ENCODE measurements at places on chromosomes 16 and 17.

DNA sequence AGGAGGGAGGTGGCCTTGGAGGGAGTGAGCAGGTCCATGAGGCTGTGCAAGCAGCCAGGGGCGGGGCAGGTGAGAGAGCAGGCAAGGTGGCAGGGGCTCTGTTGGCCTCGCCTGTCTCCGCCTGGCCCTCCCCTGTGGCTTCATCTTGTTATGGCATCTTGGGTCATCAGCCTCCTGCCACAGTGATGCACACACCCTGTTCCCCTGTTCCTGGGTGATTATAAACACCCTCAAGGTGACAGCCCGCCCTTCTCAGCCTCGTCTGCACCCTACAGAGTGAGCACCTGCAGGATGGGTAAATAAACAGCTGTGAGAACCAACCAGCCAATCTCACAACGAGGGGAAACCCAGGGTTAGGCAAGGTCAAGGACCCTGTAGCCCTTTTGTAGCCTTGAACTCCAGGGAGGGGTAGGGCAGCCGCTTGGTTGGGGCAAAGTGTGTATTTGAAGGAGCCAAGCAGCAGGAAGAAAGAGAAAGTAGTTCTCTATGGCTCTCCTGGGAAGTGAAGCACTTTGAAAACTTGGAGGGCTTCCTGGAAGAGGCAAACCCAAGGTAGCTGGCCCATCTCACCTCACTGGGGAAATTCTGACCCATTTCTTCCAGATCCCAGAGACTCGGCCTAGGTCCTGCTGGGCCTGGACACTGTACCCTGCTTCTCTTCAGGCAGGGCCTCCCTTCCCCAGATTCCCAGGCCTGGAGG lies 60.6 kb downstream of the NT5M start:
- peak; percentile 51 for DNase-seq

DNA sequence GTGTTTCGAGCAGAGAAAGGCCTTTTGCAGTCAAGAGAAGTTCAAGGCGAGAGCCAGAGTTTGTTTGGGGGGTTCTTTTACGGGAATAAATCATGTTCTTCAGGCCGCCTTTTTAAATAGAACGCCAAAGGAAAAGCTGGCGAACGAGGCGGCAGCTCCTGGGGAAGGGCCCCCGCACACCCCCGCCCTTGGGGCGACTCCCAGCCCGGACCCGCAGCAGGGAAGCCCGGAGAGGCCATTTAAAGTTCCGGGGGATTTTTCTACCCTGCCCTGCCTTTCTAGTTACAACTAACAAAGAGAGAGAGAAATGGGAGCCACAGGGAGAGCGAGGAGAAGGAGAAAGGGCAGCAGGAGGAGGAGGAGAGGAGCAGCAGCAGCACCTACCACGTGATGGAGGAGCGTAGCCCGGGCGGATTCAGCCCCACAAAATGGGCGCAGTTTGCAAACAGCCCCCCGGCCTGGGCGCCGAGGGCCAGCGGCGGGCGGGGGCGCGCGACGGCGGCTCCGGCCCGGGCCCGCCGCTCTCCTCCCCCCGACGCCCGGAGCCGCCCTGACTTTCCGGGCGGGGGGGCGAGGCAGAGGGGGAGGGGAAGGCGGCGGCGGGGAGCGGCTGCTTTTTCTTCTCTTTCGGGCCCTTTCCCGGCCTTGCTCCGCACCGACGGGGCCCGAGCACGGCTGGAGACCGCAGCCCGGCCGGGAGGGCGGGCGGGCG lies 634 bp downstream of the KANSL1 start:
- DNase-seq: peak; percentile 89

- no peak for DNase-seq
These were observed 44.7 kb downstream of the IL21R start for GRCh38 chr16:27446721-27447120.

GRCh38 chr16:1428511-1428910 lies 2.4 kb upstream of the PERCC1 start:
- no peak for DNase-seq

DNA sequence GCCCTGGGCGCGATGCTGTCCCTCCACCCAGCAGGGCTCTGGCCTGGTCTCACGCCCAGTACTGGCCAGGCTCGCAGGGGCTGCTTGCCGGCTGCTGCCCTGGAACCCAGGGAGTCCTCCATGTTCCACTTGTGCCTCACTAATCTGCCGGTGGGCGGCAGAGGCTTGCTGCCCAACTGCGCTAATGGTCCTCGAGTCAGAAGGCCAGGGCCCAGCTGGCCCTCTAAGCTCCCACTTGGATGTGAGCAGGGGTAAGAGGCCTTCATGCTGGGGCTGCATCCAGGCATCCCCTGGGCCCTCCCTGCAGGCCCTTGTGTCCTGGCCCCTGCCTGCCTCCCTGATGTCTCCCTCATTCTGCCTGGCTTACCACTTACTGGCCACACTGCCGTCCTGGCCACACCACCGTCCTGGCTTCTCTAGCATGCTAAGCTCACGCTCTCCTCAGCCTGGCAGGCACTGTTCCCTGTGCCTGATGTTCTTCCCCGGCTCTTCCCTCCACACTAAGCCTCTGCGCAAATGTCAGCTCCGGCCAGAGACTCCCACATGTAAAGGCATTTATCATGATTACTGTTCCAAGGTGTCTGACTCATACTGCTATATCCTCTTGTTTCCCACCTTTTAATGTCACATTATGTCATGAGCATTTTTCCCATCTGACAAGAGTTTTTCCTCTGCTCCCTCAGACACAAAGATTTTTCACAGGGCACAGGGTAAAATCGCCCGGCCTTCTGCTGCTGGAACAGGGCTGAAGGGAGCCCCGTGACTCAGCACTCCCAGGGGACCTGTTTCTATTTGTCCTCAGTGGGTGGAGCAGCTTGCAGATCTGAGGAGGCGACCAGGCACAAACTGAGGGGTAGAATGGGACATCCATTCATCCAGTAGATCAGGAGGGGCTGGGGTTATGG lies 15.9 kb downstream of the B9D1 start:
- DNase-seq: peak; percentile 66

Measured in left forelimb (tissue), 1 donor.